Stimulated activated CD8-positive, alpha-beta memory T cell treated with anti-CD3 and anti-CD28 coated beads, Interleukin-4, amount 100 ng/mL, for 4 hours (primary cell): ENCODE measurements at places on chromosomes 1 and 21.

DNA sequence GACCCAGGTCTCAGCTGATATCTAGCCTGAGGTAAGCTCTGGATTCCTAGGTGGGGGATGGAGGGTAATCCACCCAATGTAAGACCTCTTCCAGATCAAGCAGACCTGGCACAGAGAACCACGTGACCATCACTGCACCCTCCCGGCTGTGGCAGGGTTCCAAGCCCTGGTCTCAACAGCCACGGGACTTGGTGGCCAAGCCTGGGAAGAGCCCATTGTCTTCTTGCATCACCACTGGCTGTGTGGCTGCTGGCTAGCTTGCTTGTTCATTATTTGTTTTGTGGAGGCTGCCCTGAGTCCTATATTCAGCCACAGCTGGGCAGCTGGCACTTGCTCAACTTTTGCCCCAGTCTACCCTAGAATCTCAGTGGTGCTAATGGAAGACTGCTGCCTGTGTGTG, 24.1 kb upstream of the NFASC start:
- no peak for DNase-seq

DNA sequence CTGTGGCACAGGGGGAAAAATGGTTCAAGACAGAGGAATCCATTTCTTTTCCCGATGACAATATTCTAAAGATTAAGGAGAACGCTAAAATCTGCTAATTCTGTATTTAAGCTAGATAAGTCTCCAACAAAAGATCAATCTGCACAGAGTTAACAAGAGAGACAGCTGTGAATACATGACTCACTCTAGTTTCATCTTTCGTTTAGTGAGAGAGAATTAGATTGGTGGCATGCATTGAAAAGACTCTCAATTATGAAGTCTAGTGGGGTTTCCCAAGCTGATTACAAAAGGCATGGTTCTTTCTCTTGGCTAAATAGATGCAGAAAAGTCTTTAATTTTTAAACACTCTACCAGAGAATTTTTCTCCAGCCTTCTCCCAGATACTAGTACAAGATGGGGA, 34.4 kb downstream of the CAPN9 start:
- DNase-seq = no peak

- DNase-seq = no peak
Observed at GRCh38 chr1:199009447-199009846, 370.6 kb downstream of the PTPRC start.

DNA sequence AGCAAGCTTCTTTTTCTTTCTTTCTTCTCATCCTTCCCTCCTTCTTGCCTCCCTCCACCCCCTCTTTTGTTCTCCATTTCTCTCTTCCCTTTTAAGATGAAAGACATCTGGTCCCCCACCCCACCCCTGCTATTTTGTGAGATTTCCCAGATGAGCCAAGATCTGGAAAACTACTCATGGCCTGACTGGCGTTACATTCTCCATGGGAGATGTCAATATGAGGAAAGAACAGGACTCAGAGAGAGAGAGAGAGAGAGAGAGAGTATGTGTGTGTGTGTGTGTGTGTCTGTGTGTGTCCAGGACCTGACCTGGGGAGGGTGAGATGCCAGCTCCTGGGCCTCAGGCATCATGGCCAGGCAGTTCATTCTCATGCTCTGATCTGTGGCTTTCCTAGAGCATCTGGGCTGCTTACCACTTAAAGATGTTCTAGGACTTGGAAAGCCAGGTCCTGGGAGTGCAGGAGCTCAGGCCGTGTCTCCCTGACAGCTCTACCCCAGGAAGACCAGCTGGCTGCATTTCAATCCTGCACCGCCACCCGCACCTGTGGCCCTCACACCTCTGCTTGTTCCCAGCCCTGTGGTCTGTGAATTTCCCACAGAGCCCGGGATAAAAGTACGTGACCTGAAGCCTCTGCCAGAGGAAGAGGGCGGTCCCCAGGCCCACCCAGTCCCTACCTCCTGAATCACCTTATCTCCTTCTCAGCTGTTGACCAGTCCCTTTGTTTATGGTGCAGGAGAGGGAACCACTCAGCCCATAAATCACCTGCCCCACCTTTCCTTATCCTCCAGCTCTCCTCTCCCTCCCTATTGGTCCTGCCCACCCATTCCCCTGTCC, 3.2 kb upstream of the BEST4 start:
- DNase-seq = no peak

GRCh38 chr1:204031098-204031710, 41.7 kb upstream of the SOX13 start:
- DNase-seq = no peak

- no peak for DNase-seq
Observed at GRCh38 chr1:87720561-87720960, 391.9 kb downstream of the LMO4 start.

- DNase-seq = no peak
Observed at GRCh38 chr1:151935154-151935553, 25.8 kb upstream of the THEM4 start.

DNA sequence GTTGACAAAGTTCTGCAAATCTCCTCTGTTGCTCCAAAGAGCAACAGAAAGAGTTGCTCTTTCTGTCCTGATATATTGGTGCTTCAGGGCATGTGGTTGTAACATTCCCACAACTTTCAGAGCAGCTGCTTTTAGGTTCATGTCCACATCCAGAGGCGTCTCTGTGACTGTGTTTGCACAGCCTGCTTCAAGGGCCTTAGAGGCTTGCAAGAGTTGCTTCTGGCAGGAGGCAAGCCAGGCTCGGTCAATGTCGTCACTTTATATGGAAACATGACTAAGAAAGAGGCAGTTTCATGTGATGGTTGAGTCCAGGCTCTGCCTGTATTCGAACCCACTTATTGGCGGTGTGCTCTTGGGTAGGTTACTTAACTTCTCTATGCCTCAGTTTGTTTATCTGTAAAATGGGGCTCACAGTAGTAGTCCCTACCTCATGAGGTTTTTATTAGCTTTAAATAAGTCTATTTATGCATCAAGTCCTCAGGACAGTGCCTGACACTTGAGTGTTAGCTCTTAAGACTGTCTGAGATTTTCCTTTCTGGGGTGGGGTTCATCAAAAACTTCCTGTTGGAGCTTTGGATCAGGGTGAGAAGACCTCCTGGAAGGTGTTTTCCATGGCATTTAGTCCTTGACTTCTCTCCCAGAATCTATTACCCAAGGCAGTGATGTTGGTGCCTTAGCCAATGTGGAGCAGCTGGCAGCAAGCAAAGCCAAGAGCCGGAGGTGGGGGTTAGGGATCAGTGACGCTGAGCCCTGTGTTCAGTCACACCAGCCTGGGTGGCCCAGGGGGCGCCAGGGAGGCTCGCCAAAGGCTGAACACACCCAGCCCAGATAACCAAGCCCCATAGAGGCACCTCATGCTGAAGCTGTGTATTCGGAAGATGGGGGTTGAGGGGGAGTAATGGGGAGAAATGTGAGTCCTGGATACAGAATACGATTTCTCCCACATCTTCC, 18.9 kb downstream of the LHX4 start:
- DNase-seq = no peak

GRCh38 chr1:183416850-183417771, 1.1 kb downstream of the NMNAT2 start:
- no peak for DNase-seq

GRCh38 chr1:170872663-170873062, 62.7 kb upstream of the MROH9 start:
- no peak for DNase-seq

- DNase-seq = no peak
Observed at GRCh38 chr21:33670076-33670978, 28.0 kb downstream of the ITSN1 start.

DNA sequence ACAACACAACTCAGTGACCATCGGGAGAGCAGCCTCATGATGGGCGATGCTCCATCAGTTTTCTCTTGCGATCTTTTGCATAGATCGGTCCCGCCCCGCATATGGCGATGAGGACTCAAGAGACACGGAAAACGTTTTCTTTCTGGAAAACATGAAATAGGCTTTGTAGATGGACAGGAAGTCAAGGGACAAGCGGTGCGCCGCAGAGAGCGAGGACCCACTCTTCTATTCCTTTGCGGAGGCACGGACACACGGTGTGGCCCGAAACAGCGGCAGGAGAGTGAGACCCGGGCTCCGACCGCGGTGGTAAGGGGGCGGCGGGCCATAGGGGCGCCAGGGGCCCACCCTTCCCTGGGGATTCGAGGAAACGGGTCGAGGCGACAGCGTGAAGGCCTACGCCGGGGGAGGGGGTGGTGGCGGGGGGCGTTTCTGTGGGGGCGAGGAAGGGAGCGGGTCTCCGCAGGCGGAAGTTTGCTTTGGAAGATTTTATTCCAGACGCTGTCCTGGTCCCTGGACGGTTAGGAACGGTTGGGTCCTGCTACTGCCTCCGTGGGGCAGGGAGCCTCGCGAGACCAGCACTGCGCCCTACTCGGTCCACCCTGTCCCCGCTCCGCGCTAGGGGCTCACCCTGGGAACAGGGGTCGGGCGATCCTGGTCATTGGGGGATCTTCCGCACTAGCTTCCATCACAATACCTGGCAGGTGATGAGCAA, 796 bp upstream of the TDRKH start:
- DNase-seq = no peak

- no peak for DNase-seq
Observed at GRCh38 chr1:195794225-195794624, 814.0 kb downstream of the KCNT2 start.

GRCh38 chr1:226309398-226310244, 657 bp upstream of the LIN9 start:
- DNase-seq = no peak

- DNase-seq = no peak
Observed at GRCh38 chr1:67555461-67556296, 125.5 kb upstream of the SERBP1 start.

- no peak for DNase-seq
Observed at GRCh38 chr1:64743954-64744491, 852 bp upstream of the RAVER2 start.

GRCh38 chr1:183739741-183740271, 65.1 kb upstream of the RGL1 start:
- no peak for DNase-seq
